ENCODE measurements at places on chromosomes 5 and 9.
A peak's percentile ranks its signal among the peaks of the same experiment; 100 is the strongest.

DNA sequence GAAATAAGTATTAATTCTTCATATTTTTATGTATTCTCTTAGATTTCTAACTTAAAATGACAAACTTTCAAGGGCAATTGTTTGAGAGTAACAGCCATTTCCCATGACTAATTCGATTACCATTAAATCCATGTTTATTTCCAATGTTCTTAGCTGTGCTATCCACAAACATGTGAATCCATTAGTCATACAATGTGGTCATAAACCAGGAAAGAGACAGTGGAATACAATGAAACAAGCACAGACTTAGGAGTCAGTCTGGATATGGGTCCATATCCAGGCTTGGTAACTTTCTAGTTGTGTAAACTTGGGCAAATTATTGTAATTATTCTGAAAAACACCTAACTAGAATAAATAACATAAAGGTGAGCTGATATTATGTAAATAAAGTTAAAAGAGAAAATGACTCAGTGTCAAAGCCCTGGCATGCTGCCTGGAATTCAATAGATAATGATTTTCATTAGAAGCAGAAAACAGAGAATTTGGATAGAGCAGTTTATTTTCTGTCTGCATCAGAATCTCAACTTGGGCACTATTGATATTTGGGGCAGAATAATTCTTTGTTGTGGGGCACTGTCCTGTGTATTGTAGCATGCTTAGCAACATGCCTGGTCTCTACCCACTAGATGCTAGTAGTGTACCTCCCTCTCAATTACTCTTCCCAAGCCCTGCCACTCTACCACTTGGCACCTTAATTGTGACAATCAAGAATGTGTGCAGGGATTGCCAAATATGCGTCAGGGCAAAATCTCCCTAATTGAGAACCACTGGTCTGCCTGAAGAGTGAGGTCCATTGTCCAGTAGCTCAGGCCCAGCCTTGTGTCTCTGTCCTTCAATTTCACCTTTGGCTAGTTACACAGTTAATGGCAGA, 44.7 kb upstream of the SLC27A6 start:
- no peak for DNase-seq

- no peak for DNase-seq
Observed at GRCh38 chr9:135919318-135919890, 12.1 kb upstream of the CAMSAP1 start.

GRCh38 chr9:70468291-70468690, 53.8 kb upstream of the KLF9 start:
- no peak for DNase-seq

- peak; percentile 42 for DNase-seq
Observed at GRCh38 chr5:7010591-7010990, 297.4 kb downstream of the TENT4A start.

DNA sequence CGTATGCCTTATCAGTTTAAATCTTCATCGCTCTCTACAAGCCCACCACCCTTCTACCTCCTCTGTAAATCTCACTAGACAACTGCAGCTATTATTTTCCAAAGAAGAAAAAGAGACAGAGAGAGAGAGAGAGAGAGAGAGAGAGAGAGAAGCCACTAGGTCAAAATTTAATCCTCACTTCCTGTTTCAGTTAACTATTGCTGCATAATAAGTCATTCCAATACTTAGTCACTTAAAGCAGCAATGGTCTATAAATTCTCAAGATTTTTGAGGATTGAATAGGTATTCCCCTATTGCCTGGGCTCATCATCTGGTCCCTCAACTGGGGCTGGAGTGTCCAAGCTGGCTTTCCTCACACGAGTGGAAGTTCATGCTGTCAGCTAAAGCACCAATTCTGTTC, 68.8 kb downstream of the ITGA1 start:
- no peak for DNase-seq

DNA sequence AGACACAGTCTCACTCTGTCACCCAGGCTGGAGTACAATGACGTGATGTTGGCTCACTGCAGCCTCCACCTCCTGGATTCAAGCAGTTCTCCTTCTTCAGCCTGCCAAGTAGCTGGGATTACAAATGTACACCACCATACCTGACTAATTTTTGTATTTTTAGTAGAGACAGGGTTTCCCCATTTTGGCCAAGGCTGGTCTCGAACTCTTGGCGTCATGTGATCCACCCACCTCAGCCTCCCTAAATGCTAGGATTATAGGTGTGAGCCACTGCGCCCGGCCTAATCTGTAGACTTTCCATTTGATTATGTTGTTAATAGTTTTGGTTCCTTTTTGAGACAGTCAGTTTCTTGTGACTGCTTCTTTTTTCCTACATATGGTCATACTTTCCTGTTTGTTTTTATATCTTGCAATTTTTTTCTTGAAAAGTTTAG, 31.0 kb downstream of the MTREX start:
- DNase-seq = no peak

- DNase-seq = no peak
Observed at GRCh38 chr5:177537389-177538361, 16.7 kb downstream of the FAM193B start.

- peak; percentile 29 for DNase-seq
Observed at GRCh38 chr5:53262348-53262970, 152.9 kb upstream of the MOCS2 start.

DNA sequence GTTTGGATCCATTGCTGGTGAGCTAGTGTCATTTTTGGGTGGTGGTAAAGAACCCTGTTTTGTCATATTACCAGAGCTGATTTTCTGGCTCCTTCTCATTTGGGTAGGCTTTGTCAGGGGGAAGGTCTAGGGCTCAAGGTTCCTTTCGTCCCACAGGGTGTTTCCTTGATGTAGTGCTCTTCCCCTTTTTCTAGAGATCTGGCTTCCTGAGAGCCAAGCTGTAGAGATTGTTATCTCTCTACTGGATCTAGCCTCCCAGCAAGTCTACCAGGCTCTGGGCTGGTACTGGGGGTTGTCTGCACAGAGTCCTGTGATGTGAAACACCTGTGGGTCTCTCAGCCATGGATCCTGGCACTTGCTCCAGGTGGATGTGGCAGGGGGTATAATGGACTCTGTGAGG, 145.9 kb downstream of the HINT1 start:
- DNase-seq = no peak

GRCh38 chr9:135512241-135512603, 9.0 kb upstream of the LCN1 start:
- DNase-seq = peak; percentile 2

GRCh38 chr9:109536859-109537258, 38.8 kb upstream of the PTPN3 start:
- no peak for DNase-seq

DNA sequence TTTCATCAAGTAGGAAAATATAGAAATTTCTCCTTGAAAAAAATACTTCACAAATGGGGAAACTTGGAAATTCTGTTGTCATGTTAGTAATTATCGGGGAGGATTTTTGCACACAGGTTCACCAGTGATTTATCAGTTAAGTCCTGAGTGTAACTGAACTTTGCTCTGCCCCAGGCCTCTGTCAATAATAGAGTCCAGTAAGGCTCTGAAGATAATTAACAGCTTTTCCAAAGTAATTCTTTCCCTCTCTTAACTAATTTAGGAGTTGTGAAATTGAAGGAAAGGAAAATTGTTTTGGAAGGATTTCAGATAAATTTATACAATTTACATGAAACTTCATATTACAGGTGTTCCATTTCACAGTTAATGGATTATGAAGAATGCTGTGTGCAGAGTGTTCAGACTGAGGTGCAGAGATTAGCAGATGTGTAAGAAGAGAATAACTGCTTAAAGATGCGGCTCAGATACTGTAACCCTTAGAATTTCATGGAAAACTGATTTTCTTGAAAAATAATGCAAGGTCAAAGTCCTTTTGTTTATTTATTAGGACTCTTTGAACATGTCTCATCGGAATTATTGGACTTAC, 2.9 kb upstream of the AGXT2 start:
- DNase-seq = no peak

- DNase-seq = no peak
Observed at GRCh38 chr5:35331956-35332950, 102.0 kb upstream of the PRLR start.

DNA sequence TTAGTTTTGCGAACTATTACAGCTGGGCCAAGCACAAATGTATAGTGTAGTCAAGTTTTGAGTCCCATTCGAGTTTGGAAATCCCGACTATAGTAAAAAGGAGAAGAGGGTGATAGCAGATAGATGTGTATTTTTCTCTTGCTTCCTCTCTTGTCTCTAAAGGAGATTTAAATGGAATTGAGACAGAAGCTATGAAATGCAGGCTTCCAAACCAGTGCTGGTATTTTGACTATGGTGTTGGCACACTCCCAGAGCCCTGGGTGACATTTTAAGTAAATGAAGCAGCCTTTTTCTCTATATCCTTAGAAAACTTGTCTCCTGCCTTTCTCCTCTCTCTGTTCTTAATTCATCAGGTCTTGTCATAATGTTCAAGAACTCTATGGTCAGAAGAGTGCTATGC, 17.7 kb upstream of the AUH start:
- no peak for DNase-seq

DNA sequence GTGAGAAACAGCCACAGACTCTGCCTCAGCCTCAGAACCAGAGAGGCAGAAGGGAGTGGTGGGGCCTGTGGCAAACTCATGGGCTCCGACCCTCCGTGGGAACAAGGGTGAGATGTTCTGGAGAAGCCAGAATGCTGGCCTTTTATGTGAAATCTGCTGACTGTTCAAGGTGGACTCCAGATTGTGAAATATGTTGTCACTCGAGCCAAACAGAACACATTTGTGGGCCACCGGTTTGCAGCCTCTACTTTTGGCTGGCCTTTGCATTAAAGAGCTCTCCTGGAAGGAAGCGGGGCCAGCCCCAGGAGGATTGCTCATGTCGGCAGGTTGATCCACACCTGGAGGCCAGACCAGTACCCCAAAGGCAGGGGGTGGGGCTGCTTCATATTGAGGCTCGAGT, 62.4 kb downstream of the ERGIC1 start:
- DNase-seq = no peak

DNA sequence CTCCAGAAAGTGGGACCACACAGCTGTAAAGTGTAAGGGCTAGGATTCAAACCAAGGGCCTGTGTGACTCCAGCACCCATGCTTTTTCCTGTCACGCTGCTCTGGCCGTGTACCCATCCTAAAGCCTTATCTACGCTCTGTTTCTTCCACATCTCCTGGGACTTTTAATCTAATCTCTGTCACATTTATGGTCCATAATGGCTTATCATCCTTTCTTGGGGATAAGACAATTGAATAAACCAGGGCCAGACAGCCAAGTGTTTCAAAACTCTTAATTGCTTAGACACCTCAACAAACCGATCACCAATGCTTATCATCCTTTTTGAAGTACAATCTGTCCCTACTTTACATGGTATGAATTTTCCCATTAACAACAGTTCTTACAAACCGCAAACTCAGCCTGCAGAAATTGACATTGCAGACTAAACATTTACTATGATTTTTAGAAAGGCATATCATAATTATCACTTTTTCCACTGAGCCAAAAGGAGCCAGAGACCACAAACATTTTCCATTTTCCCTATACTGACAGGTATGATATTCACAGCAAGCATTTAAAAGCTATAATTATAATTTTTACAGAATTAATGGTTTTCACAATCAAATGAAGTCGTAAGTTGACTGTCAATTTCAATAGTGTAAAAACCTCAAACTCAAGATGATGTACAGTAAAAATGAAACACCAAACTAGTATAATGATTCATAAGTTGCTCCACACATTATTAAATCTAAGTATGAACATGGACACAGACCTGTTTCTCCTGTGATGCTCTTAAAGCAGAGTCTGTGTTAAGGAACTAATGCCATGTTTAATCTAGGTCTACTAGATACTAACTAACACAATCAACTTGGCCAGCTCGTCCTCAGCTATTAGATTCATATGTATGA, 99.5 kb downstream of the FBXW11 start:
- no peak for DNase-seq

GRCh38 chr9:20395651-20396050, 226.6 kb downstream of the MLLT3 start:
- DNase-seq = no peak

DNA sequence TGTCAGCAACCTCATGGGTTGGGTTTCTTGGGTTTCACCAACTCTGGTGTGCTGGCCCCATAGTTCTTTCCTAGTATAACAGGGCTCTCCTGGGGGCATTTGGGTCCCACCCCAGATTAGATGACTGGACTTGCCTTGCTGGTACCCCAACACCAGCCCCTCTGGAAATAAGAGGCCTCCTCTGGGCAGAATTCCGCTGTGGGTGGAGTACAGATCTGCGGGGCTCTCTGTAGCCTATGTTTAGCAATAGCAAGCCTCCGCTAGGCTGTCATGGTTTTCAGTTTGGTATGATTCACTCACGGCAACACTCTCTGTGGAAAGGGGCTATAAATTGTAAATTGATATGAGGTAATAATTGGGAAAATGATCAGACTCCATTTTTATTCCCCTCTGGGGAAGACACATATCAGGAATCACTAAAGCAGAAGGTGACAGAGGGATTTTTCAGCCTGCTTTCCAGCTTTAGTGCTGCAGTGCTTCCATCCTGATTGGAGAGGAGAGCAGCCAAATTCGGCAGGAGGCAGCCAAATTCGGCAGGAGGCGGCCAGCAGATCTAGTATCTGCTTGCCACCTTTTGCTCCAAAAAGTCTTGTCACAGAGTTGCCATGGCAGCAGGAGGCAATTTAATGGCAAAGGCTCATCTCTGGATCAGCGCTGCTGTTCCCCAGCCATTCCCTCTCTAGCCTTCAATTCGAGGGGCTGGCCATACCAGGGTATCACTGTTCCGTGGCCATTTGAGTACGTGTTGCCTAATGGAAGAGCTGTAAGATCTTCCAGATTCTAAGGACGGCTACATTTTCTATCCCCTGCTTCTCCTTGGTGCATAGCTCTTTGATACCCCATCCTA, 84.6 kb downstream of the SLC44A1 start:
- DNase-seq = no peak

DNA sequence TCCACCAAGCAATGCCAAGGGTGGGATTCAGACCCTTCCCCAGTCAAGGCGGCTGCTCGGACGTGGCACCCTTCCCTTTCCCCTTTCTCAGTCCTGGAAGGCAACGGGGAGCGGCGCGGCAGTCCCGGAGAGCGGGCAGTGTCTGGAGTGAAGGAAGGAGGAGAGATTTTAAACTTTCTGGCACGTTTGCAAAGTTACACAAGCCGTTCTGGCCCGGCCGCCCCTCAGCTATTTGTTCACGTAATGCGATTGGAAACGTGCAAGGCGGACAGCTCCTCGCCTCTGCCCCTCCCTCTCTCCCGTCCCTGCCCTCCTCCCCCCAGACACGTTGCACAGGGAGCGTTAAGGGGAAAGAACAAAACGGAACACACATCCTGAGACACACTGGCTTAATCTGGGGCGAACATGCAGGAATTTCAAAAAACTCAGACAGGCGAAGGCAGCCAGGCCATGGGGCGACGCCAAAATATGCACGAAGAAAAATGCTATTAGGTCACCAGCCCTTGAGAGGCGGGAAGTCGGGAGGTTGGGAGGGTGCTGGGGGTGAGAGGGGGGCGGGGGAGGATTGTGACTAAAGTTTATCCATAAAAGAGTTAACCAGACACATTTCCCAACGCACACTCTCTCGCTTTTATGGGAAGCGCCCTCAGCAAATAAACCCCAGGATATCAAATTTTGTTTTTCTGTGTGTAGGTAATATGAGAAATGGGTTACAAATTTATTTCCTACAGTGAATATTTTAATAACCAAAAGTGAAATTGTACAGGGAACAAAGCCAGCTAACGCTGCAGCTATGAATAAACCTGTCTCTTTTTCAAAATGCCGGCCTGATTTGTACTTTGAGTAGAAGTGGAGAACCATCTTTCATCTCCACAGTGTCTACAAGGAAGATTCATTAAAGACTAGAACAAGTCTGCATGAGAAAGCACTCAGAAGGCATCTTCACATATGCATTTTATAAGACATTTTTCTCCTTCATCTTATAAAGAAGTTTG, at the start of gene LOX:
Gene LOX, minus strand, starts transcription at position 144 of the 995 bp plus-strand sequence. CDS start 274 bp downstream, outside the sequence.
- DNase-seq = peak; percentile 48

- no peak for DNase-seq
Observed at GRCh38 chr5:65078331-65078730, 309.6 kb downstream of the CWC27 start.

GRCh38 chr9:92522983-92523970, 12.5 kb downstream of the ECM2 start:
- no peak for DNase-seq

All from WTC11 (cell line).